Dorsolateral prefrontal cortex (tissue), 122 donors: ENCODE measurements at places on chromosomes 4 and X.
A peak's percentile ranks its signal among the peaks of the same experiment; 100 is the strongest.

DNA sequence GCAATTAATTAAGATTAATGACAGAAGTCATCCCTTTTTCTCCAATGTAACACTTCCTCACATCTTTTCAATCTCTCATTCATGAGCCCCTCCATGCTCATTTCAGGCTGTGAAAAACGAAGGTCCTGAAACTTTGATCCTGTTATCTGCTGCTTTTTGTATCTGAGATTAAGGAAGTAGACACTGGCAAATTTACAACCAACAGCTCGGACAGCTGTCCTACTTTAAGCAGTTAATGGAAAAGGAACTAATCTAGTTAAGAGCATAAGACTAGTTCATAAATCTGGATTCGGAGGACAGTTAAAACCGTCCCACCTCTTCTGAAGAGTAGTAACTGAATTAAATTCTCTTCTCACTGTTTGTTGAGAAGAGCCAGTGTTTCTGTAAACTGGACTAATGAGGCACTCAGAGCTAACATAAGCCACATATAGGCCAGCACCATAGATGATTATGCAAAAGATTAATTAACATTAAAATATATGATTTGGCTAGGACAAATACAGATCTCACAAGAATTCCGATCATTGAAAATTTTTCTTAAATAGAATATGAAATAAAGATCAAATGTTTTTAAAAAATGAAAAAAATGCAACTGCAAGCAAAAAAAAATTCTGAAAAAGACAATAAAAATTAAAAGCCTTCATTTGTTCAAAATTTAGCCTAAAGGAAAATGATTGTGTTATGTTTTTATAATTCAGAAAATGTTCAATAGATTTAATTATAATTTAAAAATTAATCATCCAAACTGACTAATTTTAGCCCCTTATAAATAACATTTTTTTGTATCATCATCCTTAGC is 114.4 kb downstream of the ANTXR2 start:
- no peak for DNase-seq

GRCh38 chr4:187046471-187046870 is 322.8 kb upstream of the FAT1 start:
- no peak for DNase-seq

GRCh38 chrX:150690126-150690525 is 3.1 kb upstream of the MTMR1 start:
- DNase-seq, result no peak

GRCh38 chr4:159358226-159358625 is 255.3 kb downstream of the RAPGEF2 start:
- DNase-seq, result no peak

- no peak for DNase-seq
These were observed 14.1 kb downstream of the ACSL1 start for GRCh38 chr4:184811526-184812198.

DNA sequence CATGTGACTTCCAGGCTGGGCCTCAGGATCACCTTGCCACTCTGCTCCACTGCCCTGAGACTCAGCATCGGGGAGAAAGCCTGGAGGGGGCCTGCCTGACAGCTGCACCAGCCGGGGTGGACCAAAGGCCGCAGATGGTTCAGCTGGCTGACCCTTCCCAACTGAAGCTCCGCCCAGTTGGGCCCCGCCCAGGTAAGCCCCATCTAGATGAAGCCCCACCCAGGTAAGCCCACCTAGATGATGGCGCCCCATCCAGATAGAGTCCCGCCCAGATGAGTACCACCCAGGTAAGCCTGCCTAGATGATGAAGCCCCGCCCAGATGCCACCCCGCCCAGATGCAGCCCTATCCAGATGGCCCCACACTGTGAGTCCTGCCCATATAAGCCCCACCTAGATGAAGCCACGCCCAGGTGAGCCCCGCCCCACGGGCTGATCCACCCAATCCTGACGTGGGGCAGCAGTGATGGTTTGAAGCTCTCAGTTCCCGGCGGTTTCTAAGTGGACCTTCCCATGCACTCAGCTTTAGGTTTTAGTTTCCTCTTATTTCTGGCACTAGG is 10.0 kb downstream of the ZFYVE28 start:
- peak; percentile 43 for DNase-seq
